Stimulated activated CD8-positive, alpha-beta memory T cell treated with anti-CD3 and anti-CD28 coated beads, Interleukin-7, amount 100 ng/mL, for 24 hours (primary cell): ENCODE measurements at places on chromosomes 13 and 19.

- no peak for DNase-seq
Observed at GRCh38 chr19:39109641-39110040, 15.9 kb upstream of the PAK4 start.

DNA sequence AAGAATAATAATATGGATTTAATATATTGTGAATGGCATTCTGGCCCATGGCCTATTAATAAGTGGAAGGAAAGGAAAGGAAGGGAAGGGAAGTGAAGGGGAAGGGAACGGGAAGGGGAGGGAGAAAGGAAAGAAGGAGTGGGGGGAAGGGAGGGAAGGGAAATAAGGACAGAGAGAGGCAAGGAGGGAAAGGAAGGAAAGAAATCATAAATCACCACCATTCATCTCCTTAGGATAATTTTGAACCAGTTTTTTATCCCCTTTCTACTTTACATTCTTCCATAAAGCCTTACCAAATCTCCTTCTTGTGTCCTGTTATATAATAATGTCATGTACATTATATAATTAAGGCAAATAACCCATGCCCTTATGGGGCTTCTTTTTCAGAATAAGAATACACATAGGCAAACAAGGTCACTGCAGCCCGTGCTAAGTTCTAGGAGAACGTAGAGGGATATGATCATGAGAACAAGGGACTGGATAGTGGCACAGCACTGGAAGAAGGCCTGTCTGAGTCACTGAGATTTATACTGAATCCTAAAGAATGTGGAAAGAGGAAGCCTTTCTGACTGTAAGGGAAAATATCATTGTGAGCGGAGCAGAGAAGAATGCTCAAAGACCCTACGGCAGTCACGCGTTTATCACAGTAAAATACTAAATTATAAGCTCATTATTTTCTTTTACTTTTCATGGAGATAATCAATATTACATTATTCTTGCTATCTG, 444.5 kb upstream of the GPC6 start:
- no peak for DNase-seq

GRCh38 chr19:6126335-6126974, 9.0 kb upstream of the ACSBG2 start:
- no peak for DNase-seq

- no peak for DNase-seq
Observed at GRCh38 chr13:44283600-44283999, 90.0 kb upstream of the SERP2 start.

DNA sequence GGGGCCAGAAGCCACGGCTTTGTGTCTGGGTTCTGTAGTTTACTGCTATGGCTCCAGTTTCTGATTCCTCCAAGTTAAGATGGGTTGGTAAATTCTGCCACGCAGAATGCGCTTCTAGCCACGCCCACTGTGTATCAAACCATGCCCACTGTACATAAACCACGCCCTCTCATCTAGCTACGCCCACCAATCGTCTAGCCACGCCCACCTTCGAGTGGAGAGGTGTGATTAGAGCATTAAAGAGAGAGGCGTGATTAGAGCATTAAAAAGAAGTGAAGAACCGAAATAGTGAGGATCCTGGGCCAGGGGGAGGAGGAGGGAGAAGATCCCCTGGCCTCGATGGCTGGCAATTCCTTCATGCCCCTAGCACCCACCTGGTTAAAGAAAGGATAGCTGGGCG, 43.7 kb upstream of the ADGRE5 start:
- DNase-seq: no peak

GRCh38 chr19:38852231-38853044, 2.7 kb upstream of the HNRNPL start:
- peak; percentile 31 for DNase-seq

- no peak for DNase-seq
Observed at GRCh38 chr19:41871573-41872383, 5.3 kb upstream of the CD79A start.
